ENCODE measurements at places on chromosomes 4 and X.

DNA sequence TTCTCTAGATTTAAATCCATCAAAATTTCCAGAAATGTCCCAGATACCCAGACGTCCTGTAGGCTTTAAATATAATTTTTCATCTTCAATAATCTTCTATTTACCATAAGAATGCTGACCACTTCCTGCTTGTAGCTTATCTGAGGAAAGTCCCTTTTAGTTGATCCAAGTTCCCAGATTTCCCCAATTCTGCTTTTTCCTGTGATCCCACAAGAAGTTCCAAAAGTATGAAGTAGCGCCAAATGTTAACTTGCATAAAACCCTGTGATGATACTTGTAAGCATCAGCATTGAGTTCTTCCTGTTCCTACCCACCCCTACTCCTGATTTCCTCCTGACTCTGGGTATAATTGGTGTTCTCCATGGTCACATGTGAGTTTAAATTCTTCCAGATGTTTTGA lies 10.6 kb upstream of the TLR8 start:
- DNase-seq: no peak

GRCh38 chrX:131830400-131831184 lies 192.5 kb upstream of the STK26 start:
- DNase-seq: no peak

GRCh38 chrX:1521459-1521956 lies 15.5 kb downstream of the P2RY8 start:
- no peak for DNase-seq

DNA sequence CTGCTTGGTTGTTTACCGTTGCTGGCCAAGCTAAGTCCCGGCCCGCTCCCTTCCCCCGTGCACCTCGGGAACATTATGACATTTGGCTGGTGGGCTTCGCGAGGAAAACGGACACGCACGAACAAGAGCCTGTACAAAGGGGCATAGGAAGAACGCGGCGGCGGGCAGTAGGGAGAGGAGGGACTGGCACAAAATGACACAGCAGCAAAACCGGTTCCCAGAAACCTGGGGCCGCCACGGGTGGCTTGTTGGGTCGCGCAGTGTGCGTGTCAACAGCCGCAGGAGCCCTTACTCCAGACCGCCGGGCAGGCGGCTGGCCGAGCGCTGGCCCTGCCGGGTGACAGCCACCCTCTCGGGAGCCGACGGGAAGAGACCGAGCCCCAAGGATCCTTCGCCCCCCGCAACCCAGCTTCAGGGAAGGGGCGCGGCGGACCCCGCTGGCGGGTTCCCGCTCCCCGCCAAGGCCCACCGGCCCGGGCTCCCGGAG lies 1.6 kb upstream of the LIN54 start:
- peak; percentile 17 for DNase-seq

- DNase-seq: no peak
These were observed 207.6 kb upstream of the PITX2 start for GRCh38 chr4:110830461-110830860.

DNA sequence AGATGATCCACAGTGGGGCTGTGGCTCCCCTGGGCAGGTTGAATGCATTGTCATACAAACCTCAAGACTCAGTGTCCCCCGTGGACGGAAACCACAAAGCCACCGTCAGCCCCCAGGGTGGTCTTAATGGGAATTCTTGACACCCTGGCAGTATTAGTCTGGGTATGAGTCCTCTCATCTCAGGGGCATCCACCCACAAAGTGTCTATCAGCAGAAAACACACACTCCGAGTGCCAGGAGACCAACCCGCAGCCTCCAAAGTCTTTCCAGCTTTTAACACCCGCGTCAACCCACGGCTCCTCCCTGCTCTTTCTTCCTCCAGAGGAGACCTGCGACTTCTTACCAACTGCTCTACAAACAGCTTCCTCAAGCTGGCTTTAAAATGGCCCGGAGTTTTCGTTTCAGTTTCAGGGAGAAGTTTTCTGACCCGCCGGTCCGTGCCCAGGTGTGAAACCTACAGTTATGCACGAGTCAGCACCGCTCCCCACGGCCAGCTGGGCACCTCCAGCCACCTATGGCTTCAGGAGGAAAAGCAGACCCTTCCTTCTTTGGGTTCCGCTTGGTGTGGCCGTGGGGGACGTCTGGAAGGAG lies 14.4 kb upstream of the ASMTL start:
- no peak for DNase-seq
